Fibroblast of mammary gland (primary cell): ENCODE measurements at places on chromosomes 2 and 18.
A peak's percentile ranks its signal among the peaks of the same experiment; 100 is the strongest.

DNA sequence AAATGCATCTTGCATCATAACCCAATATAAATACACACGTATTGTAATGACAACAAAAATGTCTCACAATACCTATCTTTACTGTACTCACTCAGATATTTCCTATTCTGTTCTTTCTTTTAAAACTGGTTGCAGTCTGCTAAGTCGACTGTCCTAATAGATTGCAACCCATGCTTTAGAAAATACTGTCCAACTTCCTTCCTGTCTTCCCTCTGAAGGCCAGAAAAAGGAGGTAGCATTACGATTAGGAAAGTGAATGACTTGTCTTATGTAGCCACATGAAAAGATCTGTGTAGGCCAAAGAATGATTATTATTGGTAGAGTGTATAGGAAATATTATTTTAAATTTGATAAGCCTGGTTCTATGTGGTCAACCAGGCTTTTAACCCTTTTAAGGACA lies 134.1 kb downstream of the FAM210A start:
- DNase-seq = no peak

- DNase-seq = no peak
These were observed 463.3 kb downstream of the STK39 start for GRCh38 chr2:167784084-167784425.

DNA sequence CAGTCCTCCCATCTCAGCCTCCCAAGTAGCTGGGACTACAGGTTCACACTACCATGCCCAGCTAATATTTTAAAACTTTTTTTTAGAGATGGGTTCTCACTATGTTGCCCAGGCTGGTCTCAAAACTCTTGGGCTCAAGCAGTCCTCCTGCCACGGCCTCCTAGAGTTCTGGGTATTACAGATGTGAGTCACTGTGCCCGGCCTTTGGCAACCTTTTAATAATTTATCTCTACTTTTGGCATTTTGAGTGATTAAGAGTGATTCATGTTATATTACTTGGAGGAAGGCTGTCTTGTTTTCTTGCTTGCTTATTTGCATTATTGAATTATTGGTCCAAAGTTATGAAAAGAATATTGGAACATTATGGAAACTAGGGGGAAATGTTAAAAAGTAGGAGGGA lies 24.3 kb downstream of the NCOA1 start:
- DNase-seq = peak; percentile 36

- peak; percentile 68 for DNase-seq
These were observed 218.9 kb upstream of the NCKAP5 start for GRCh38 chr2:133787207-133787606.

GRCh38 chr2:222882484-222882928 lies 21.7 kb downstream of the ACSL3 start:
- no peak for DNase-seq

DNA sequence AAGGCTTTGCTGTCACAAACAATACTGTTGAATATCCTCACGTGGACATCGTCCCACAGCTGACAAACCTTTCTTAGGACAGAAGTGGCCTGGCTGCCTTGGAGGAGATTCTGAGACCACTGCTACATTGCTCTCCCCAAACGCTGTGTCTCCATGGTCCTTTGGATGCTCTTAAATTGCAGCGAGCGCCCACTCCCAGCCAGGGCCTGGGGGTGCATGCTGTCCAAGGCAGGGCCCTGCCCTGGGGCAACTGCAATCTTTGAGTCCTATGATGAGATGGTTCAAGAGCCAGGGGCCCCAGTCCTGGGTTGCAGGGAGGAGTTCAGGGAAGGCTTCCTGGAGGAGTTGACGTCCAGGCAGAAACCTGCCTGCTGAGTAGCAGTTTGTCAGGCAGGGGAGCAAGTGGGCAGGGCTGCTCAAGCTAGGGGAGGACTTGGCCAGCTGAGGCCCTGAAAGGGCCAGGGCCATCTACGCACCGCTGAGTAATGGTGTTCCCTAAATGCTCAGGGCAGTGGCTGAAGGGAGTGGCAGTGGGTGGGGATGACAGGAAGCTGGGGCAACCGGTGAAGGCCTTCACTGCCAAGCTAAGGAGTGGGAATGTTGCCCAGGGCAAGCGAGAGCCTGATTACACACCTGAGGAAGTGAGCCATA lies 10.8 kb upstream of the SDC1 start:
- DNase-seq = no peak

- no peak for DNase-seq
These were observed 153.6 kb upstream of the KLF7 start for GRCh38 chr2:207319316-207319715.

- peak; percentile 72 for DNase-seq
These were observed 1.9 kb upstream of the CFAP53 start for GRCh38 chr18:50268022-50268747.

DNA sequence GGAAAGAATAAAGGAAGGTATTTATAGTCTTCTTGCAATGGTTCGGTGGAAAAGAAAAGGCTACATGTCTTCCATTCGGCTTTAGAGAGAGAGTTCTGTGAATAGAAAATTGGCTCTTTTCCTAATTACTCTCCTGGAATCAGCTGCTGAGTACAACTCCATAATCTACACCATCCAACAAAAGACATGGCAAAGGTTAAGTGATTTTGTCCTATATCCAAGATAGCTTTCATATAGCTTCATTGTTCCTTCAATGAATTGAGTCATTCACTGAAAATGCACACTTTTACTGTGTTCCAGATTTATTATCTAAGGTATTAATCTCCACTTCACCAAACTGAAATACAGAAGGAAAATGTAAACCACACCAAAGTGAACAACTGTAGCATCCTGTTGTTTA lies 514.5 kb downstream of the LRRTM4 start:
- DNase-seq = no peak

DNA sequence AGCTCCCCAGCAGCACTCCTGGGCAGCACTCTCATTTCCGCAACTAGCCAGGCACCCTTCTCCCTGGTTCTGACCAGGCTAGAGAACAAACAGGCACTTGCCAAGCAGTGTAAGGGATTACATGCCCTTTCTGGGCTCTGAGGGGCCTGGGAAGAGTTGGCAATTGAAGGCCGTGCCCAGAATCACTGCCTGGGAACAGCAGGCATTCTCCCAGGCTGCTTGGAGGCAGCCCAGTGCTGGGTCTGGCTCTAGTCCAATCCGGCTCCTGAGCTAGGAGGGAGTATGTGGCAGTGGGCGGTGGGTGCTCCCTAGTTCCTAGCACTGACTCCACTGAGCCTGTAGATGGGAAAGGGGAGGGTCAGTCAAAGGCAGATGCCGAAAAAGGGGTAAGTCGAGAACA lies 34.1 kb upstream of the SP3 start:
- no peak for DNase-seq

- peak; percentile 83 for DNase-seq
These were observed 395.1 kb downstream of the FBXO15 start for GRCh38 chr18:73752546-73752945.

DNA sequence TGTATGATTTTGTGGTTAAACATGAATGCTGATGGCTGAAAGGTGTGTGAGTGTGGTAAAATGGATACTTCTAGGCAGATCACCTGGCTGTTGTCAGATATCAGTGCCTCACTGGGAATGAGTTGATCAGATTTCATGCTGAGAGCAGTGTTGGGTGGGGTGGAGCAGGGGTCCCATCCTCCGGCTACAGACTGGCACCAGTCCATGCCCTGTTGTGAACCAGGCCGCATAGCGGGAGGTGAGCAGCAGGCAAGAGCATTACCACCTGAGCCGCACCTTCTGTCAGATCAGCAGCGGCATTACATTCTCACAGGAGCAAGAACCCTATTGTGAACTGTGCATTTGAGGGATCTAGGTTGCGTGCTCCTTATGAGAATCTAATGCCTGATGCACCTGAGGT lies 78.7 kb downstream of the GLI2 start:
- DNase-seq = no peak

- DNase-seq = no peak
These were observed 264.8 kb upstream of the KLHL29 start for GRCh38 chr2:23120161-23120560.

DNA sequence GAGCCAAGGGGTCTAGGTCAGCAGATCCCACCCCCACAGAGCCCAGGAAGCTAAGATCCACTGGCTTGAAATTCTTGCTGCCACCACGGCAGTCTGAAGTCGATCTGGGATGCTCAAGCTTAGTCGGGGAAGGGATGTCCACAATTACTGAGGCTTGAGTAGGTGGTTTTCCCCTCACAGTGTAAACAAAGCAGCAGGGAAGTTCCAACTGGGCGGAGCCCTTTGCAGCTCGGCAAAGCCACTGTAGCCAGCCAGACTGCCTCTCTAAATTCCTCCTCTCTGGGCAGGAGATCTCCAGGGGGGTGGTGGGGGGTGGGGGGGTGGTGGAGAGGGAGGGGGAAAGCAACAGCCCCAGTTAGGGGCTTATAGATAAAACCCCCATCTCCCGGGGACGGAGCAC lies 419.5 kb downstream of the NUP35 start:
- no peak for DNase-seq

DNA sequence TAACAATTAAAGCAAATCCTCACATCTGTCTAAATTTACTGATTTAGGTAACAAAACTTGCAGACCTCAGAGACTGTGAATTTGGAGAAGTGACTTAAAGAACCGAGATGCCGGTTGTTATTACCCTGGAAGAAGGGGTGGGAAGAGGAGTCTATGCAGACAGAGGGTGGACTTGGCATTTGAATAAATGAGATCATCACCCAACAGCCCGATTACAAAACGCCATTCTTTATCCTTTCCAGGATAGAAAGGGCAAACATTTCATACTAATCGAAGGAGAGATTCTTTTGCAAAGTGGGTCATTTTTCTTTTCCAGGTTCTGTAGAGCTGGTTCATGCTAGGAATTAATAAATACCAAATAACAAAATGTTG lies 73.1 kb upstream of the TPO start:
- DNase-seq = no peak

GRCh38 chr2:43854671-43855070 lies 15.9 kb downstream of the ABCG8 start:
- no peak for DNase-seq

- DNase-seq = no peak
These were observed 2.6 kb upstream of the KRCC1 start for GRCh38 chr2:88058191-88058590.

- DNase-seq = no peak
These were observed 59.5 kb upstream of the NCKAP5 start for GRCh38 chr2:133627741-133628140.

DNA sequence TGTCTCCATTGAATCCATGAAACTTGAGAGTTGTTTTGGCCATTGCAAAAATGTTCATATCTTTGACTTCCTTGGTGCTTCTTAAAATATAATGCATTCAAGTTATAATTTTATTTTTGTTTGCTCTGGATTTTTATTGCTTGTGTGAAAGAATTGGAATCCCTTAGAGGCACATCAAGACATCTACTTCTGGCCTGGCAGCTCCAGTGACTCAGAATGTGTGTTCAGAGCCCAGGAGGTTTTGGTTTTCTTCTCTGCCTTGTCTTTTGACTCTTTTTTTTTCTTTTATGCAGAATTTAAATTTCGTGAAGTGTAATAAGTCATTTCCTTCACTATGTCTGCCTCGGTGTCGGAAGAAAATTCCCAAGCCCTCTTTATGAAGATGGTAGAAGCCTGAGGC lies 180.2 kb downstream of the LTBP1 start:
- DNase-seq = peak; percentile 87

GRCh38 chr2:26666671-26667070 lies 25.5 kb upstream of the CIB4 start:
- no peak for DNase-seq

GRCh38 chr18:69267895-69268294 lies 132.8 kb upstream of the DOK6 start:
- DNase-seq = no peak

DNA sequence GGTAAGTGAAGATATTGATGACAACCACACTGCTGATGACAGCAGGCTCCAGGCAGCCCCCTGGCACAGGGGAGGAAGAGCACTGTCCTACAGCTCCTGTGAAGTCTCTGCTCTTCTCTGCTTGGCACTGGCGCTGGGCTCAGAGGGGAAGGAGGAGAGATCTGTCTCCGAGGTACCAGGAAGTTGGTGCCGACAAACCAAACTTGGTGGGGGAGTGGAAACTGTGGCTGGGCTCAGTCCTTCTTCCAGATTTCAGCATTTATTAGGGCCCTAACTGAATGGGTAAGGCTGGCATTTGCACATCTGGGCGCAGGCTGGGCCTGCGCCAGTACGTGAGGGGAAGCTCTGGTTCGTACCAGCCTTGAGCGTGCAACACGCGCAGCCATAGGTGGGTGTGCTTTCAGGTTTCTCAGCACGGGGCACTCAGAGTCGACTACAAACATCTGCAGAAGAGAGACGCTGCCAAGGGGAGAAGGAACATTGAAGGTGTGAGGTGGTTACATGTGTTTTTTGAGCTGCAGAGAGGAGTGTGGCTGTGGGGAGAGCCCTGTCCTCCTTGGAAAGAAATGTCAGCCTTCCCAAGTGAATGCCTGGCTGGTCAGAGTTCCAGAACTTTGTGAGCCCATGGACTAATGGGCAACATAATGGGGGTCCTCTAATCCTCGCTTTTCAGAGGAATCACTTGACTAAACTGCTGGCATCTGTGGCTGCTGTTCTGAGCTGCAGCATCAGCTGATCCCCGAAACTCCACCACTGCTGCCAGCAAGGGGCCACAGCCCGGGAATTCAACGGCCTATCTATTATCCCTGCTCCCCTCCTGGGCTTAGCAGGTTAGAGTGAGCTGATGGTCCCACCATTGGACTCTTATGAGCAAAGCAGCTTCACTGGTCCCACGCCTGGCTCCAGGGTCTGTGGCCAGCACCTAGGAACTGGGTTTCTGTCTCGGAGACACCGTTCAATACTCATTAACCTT lies 55.2 kb upstream of the SEMA4C start:
- DNase-seq = no peak

GRCh38 chr2:225165052-225165451 lies 122.8 kb upstream of the DOCK10 start:
- DNase-seq = peak; percentile 89

DNA sequence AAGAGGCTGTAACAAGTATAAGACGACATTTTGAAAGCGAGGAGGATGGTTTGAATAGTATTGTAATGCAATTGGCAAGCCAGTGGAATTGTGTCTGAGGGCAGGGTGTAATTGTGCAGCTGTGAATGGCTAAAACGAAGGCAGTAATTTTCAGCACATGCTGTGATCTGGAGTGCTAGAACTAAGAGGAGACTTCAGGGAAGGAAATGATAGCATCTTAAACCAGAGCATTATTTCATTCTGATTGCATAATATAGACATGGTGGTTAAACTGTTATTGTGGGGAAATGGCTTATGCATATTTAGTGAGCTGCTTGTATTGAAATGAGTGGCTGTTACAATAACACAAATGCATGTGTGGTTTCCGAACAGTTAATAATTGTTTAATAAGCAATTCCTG lies 36.3 kb downstream of the THSD7B start:
- DNase-seq = no peak

DNA sequence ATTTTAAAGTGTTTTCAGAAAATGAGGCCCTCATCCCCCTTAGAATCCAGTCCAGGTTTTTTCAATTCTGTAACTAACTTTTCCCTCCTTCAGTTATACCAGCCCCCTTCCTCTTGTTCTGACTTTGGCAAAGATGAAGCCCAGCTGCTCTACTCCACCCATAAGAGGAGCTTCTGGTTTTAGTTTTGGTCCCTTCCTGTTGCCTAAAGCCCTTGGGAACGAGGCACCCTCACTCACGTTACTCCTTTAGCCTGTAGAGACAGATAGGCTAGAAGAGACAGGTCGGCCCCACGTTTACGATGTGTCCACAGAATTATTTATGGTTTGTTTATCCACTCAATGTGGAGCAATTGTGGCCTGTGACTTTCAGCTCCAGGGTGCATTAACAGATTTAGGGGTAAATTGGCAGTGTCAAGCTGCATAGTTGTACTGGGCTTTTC lies 454.2 kb upstream of the TNP1 start:
- DNase-seq = no peak
